Nucleus accumbens (tissue), 56 donors: ENCODE measurements at places on chromosomes 16 and 17.

DNA sequence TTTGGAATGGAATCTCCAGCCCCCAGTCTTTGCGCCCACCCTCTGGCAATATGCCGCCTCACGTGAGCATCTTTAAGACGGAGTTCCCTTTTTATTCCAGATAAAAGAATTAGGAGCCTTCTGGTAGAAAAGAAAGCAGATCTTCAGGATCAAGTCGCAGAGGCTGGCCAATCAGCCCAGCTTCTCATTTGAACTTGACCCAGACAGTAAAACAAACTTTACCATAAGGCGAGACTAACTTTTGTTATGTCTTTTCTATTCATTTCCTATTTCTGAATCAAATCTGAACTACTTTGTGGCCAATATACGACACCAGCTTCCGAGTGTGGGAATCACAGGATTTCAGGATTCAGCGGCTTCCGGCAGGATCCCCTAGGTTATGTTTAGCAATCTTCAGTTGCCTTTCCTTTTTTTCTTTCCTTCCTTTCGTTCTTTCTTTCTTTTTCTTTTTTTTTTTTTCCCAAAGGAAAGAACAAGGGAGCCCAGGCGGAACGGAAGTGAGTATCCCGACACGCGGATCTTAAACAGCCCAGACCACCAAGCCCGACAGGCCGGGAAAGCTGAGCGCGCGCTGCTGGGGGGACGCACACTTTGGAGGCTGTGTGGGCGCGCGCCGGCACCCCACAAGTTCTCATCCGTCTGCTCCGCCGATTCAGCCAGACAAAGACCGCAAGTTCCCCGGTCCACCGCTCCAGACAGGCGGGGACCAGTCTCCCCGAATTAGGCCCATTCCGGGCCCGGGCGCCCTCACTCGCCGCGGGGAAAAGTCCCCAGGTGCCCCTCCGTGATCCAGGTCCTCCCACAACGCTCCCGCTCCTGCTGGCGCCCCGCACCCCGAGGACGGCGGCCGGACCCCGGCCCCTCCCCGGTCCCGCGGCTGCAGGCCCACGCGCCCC is 633 bp downstream of the TBC1D16 start:
- DNase-seq: no peak

DNA sequence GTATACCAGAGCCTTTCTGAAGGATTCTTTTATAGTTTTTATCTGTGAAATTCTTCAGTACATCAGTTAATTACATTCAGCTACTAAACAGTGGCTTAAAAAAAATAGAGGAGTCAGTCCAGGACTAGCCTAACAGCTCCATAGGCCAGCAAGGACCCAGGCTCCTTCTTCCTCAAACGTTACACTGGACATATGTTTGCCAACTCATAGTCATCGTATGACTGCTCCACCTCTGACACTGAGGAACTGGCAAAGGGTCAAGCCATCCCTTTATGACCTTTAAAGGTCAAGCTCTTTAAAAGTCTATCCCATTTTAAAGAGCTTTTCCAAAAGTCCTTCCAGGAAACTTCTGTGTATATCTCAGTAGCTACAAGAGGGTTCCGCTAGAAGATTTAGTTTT is 36.6 kb downstream of the PHLPP2 start:
- DNase-seq: no peak

- DNase-seq: no peak
These were observed 45.0 kb downstream of the NLRP1 start for GRCh38 chr17:5539286-5539685.

- no peak for DNase-seq
These were observed 31.9 kb downstream of the PMP22 start for GRCh38 chr17:15233022-15233805.

DNA sequence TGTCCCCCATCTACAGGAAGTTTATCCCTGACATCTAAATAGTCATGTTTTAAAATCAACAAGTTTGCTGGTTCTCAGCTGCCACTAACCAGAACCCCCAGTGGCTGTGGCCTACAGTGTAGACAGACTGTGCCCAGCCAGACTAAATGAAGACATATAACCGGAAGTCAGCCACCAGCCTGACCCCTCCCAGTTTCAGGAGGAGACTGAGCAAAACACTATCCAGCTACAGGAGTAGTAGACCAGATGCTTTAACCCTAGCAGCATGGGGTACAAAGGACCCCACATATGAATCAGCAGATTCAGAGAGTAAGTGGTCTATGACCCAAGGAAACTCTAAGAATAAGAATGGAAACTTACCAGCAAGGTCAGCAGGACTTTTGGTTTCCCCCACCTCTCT is 83.4 kb downstream of the HIC1 start:
- no peak for DNase-seq

GRCh38 chr16:88742896-88743605 is 36.7 kb downstream of the CTU2 start:
- DNase-seq: no peak
